Left lobe of liver (tissue), 2 donors: ENCODE measurements at places on chromosomes 5 and 9. TPM values are rescaled to one million over a fixed set of nuclear protein-coding genes. Genes with fewer than 3 reads are reported as not detected.

The RNF208 gene
- total RNA-seq = 7.3 TPM

The C5orf52 gene
- total RNA-seq = not detected

- DNase-seq = no peak
Observed at GRCh38 chr5:77644371-77645157, 6.1 kb upstream of the OTP start.

The GM2A gene
- 13.2 TPM for total RNA-seq

GRCh38 chr5:111511831-111512374 lies 432 bp downstream of the STARD4 start:
- DNase-seq = no peak

The VDAC1 gene
- total RNA-seq = 91.2 TPM

- DNase-seq = no peak
Observed at GRCh38 chr5:10975945-10976344, 214.9 kb upstream of the DAP start.

The PALM2AKAP2 gene
- 32.1 TPM for total RNA-seq
